ENCODE measurements at places on chromosomes 2 and 18.

- no peak for DNase-seq
Observed at GRCh38 chr18:70380915-70381896, 92.4 kb downstream of the SOCS6 start.

DNA sequence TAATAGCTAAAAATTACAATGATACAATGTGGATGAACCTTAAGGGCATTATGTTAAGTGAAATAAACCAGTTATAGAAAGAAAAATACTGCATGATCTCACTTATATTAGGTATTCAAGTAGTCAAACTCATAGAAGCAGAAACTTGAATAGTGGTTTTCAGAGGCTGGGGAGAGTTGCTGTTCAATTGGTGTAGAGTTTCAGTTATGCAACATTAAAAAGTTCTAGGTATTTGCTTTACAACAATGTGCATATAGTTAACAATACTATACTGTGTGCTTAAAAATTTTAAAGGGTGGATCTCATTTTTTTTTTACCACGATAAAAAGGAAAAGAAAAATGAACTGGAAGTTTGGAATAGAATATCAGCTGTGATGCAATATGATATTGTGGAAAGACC is 479.1 kb downstream of the SPAG16 start:
- DNase-seq = no peak

DNA sequence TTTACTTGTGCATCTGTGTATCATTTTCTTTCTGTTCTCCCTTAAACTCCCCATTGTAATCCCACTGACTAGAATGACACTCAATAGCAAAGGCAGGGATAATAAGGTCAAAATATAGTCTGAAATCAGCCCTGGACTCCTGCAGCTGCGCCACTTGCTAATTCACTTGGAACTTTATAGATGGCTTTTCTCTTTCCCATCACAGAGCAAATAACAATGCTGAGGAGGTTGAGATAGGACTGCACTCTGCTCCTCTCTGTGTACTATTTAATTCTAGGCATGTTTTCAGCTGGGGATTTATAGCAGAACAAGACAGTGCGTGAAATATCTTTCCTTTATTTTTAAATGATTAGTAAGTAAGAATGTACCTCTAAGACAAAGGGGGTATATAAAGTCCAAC is 324.2 kb downstream of the LNPK start:
- DNase-seq = no peak

GRCh38 chr2:95346231-95346737 is 49.1 kb downstream of the KCNIP3 start:
- no peak for DNase-seq

DNA sequence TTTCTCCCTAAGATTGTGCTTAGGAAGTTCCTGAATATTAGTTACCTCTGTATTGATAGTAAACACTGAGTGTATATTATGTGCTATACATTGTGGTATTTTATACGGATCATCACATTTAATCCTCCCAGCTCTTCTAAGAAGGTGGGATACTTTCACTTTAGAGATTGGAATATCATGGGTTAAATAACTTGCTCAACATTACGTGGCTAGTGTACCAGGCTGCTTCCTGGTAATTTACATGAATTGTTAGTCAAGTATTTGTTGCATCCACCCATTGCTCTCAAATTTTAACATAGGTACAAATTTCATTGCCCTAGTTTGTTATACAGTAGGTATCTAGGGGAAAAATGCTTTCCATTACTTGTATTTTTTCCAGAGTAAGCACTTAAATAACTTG is 21.4 kb downstream of the FAM98A start:
- DNase-seq = no peak

DNA sequence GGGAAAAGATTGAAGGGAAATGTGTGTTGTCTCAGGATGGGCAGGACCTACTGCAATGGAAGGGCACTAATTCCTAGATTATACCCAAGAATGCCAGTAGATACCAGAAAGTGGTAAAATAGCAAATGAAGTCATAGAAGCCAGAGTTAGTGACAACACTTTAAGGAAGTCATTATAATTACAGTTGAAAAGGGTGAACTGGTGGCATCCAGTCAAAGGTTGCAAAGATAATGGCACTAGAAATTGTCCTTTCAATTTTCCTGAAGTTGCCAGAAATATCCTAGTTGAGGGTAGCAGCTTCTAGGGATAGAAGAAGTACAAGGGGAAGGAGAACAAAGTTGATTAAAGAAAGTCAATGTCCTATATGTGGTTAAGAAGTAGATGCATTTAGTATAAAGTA is 68.8 kb upstream of the GLS start:
- no peak for DNase-seq

- DNase-seq = no peak
Observed at GRCh38 chr2:171807119-171807518, 86.9 kb downstream of the SLC25A12 start.

Measured in activated CD4-positive, CD25-positive, alpha-beta regulatory T cell treated with anti-CD3 and anti-CD28 coated beads, Interleukin-2, amount 50 U/mL, for 72 hours (primary cell).